ENCODE measurements at places on chromosomes 6 and 20. TPM values are rescaled to one million over a fixed set of nuclear protein-coding genes. Genes with fewer than 3 reads are reported as not detected.

GRCh38 chr6:31038559-31038958 lies 28.3 kb downstream of the MUC22 start:
- no peak for DNase-seq

GRCh38 chr20:438571-439469 lies 23.5 kb downstream of the TBC1D20 start:
- DNase-seq: no peak

GRCh38 chr20:44615169-44615791 lies 32.9 kb downstream of the PKIG start:
- DNase-seq: no peak

DNA sequence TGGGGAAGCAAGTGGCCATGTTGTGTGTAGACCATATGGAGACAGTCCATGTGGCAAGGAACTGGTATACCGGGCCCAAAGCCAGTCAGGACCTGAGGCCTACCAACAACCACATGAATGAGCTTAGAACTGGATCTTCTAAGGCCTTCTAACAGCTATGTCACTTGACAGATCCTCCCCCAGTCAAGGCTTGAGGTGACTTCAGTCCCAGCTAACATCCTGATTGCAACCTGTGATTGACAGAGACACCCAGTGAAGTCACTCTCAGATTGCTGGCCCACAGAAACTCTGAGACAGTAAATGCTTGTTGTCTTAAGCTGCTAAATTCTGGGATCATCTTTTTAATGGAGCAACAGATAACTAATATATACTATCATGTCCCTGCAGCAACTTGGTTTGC lies 32.9 kb downstream of the AHI1 start:
- no peak for DNase-seq

TGM3 gene
- not detected for total RNA-seq

RREB1 gene
- total RNA-seq: 16.5 TPM

WRNIP1 gene
- 41.7 TPM for total RNA-seq

SLC17A3 gene
- total RNA-seq: 0.86 TPM

Data from MG63 (cell line).